Colonic mucosa (tissue), 4 donors: ENCODE measurements at places on chromosomes 7 and 10. TPM values are rescaled to one million over a fixed set of nuclear protein-coding genes. Genes with fewer than 3 reads are reported as not detected.

The ASB15 gene
- total RNA-seq: not detected

GRCh38 chr7:158946771-158947170 is 90.4 kb downstream of the DYNC2I1 start:
- no peak overlapping the region for H3K4me3 ChIP-seq
- DNase-seq: no peak
- H3K36me3 ChIP-seq: peaks cover 6% of the 10 kb centered on the region
- H3K27me3 ChIP-seq: no peaks in the 10 kb centered on the region

- H3K4me3 ChIP-seq: no peak overlapping the region
- H3K36me3 ChIP-seq: no peaks in the 10 kb centered on the region
- no peak for DNase-seq
- H3K27me3 ChIP-seq: no peaks in the 10 kb centered on the region
Observed at GRCh38 chr7:139634087-139634486, 110.6 kb downstream of the CLEC2L start.

GRCh38 chr10:84548869-84549268 is 220.5 kb downstream of the CCSER2 start:
- H3K4me3 ChIP-seq: no peak overlapping the region
- H3K36me3 ChIP-seq: no peaks in the 10 kb centered on the region
- DNase-seq: no peak

DNA sequence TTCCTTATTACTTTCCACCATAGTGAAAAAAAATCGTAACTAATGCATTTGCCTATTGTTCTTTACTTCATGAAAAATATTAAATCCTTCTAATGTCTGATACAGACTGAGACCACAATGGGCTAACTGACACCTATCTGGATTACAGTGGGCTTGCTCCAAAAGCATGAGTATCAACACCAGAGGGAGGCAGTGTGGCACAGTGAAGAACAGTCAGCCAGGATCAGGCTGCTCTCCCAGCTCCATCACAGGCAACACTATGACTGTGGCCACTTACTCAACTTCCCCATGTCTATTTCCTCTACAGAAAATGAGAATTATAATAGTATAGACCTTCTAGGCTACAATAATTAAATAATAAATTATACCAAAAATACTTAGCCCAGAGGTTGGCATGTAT is 97.2 kb downstream of the SLC25A13 start:
- no peak overlapping the region for H3K4me3 ChIP-seq
- H3K36me3 ChIP-seq: no peaks in the 10 kb centered on the region
- no peaks in the 10 kb centered on the region for H3K4me1 ChIP-seq
- no peak for DNase-seq

GRCh38 chr7:93747019-93747418 is 143.5 kb downstream of the TFPI2 start:
- no peaks in the 10 kb centered on the region for H3K4me1 ChIP-seq
- no peak for DNase-seq
- H3K36me3 ChIP-seq: no peaks in the 10 kb centered on the region
- no peaks in the 10 kb centered on the region for H3K27me3 ChIP-seq

DNA sequence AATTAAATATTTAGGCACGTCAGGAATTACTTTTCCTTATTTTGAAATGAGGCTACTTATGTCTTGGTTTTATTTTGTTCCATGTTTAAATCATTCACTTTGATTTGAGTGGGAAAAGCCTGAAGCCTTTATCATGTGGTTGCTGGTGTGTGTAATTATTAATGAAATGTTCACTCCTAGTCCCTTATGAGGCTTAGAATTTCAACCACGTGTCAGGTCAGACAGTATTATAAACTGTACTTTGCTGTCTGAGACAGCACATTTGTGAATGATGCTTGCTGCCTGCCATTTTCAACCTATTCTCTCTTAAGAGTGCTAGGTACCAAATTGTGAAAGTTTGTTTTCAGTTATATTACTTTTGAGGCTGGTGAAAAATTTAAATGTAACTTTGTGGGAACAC is 58.9 kb downstream of the COL17A1 start:
- H3K4me3 ChIP-seq: no peak overlapping the region
- peaks cover 4% of the 10 kb centered on the region for H3K36me3 ChIP-seq
- no peak for DNase-seq
- H3K27me3 ChIP-seq: no peaks in the 10 kb centered on the region
- H3K4me1 ChIP-seq: no peaks in the 10 kb centered on the region

DNA sequence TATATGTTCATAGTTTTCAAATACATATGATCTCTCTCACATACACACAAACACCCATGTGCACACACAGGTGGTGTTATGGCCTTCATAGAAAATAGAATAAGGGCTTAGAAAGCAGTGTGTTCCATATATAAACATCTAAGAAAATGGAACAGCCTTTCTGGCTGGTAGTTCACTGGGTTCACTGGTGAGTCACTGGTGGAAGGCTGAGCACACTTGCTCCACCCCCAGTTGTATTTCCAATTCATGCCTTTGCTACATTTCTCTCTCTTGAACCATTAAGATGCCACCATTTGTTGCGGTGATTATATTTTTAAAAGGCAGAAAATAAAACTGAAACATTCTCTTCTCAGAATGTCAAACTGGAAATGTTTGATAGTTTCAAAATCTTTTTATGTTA is 252.1 kb downstream of the GLI3 start:
- no peak overlapping the region for H3K27ac ChIP-seq
- H3K4me3 ChIP-seq: no peak overlapping the region
- no peak for DNase-seq
- no peaks in the 10 kb centered on the region for H3K27me3 ChIP-seq
- no peaks in the 10 kb centered on the region for H3K4me1 ChIP-seq
- no peaks in the 10 kb centered on the region for H3K36me3 ChIP-seq

The TDRD1 gene
- total RNA-seq: 0.05 TPM

DNA sequence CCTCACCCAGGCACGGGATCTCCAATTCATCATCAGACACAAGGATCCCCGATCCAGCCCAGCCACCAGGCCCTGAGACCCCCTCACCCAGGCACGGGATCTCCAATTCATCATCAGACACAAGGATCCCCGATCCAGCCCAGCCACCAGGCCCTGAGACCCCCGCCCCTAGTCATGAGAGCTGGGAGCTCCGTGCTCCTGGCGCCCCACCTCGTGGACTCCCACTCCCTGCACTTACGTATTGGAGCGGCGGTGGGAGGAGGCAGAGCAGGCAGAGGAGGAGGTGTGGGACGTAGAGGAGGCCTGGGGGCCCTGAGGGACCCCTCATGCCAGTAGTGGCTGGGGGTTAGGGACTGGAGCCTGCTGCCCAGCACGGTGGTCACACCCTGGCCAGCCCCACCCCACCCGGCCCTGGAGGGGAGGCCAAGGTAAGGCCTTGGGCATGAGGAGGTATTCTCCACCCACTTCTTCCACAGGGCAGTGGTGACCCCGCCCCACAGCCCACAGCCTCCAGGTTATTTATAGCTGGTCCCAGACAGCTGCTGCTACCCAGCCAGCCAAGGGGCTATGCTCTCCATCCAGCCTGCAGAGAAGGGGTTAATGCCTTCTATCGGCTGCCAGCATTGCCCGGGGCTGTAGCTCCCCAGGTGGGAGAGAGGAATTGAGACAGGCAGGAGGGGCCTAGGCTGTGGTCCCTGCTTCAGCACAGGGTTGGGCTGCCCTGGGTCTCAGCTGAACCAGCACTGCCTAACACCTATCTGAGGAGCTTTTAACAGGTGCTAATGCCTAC is 17.6 kb upstream of the CRHR2 start:
- no peak for DNase-seq
- H3K36me3 ChIP-seq: no peaks in the 10 kb centered on the region
- no peaks in the 10 kb centered on the region for H3K4me1 ChIP-seq
- no peaks in the 10 kb centered on the region for H3K27me3 ChIP-seq
- no peak overlapping the region for H3K27ac ChIP-seq

DNA sequence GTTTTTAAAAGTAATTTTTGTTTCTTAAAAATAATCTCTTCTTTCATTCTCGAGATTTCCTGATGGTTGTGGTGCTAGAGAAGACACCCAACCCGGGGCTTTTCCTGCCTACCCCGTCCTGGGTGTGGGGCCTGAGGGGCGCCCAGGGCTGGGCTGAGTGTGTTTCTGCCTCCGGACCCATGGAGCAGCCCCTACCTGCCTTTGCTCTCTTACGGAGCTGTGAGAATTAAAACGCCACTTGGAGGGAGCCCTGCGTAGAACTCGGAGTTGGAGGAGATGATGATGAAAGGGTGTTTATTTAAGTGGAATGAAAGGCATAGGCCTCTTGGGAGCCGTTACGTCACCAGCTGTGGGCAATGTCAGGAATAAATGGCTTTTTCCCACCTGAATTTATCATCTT is 261.8 kb upstream of the SHH start:
- no peaks in the 10 kb centered on the region for H3K27me3 ChIP-seq
- DNase-seq: no peak
- H3K36me3 ChIP-seq: no peaks in the 10 kb centered on the region
- no peak overlapping the region for H3K4me3 ChIP-seq

- no peak for DNase-seq
- H3K27me3 ChIP-seq: no peaks in the 10 kb centered on the region
- no peak overlapping the region for H3K4me3 ChIP-seq
- H3K27ac ChIP-seq: no peak overlapping the region
- H3K4me1 ChIP-seq: no peaks in the 10 kb centered on the region
- no peaks in the 10 kb centered on the region for H3K36me3 ChIP-seq
Observed at GRCh38 chr7:28181416-28181815, 821 bp upstream of the JAZF1 start.

DNA sequence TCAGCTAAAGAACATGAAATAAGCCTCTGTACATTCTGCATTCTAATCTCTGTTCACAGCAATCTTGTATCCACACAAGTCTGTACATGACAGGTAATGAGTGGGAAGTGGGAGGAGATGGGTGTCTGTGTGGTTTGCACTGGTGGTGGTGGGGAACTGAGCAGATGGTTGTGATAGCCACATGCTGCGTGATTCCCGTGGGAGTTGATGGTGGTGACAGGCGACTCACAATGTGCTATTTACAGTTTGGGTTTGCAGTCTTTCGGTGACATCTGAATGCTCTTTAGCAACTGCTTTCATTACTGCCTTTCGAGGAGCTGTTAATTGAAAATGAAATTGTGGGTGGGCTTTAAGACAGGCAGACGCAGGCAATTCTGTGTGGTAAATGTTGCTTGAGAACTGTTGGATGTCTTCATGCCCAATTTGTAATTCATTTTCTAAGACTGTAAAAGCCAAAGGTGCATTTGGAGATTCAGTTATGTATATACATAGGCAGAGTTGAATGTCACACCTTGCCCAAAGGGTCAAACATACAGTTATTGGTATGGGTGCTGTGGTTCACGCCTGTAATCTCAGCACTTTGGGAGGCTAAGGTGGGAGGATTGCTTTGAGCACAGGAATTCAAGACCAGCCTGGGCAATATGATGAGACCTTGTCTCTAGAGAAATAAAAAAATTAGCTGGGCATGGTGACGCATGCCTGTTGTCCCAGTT is 308.2 kb downstream of the AUTS2 start:
- no peaks in the 10 kb centered on the region for H3K4me1 ChIP-seq
- H3K4me3 ChIP-seq: no peak overlapping the region
- H3K36me3 ChIP-seq: no peaks in the 10 kb centered on the region
- no peak overlapping the region for H3K27ac ChIP-seq
- no peak for DNase-seq
- H3K27me3 ChIP-seq: no peaks in the 10 kb centered on the region

- no peak overlapping the region for H3K4me3 ChIP-seq
- H3K27me3 ChIP-seq: no peaks in the 10 kb centered on the region
- no peaks in the 10 kb centered on the region for H3K4me1 ChIP-seq
- H3K36me3 ChIP-seq: no peaks in the 10 kb centered on the region
Observed at GRCh38 chr7:22757338-22757994, 30.5 kb downstream of the IL6 start.

DNA sequence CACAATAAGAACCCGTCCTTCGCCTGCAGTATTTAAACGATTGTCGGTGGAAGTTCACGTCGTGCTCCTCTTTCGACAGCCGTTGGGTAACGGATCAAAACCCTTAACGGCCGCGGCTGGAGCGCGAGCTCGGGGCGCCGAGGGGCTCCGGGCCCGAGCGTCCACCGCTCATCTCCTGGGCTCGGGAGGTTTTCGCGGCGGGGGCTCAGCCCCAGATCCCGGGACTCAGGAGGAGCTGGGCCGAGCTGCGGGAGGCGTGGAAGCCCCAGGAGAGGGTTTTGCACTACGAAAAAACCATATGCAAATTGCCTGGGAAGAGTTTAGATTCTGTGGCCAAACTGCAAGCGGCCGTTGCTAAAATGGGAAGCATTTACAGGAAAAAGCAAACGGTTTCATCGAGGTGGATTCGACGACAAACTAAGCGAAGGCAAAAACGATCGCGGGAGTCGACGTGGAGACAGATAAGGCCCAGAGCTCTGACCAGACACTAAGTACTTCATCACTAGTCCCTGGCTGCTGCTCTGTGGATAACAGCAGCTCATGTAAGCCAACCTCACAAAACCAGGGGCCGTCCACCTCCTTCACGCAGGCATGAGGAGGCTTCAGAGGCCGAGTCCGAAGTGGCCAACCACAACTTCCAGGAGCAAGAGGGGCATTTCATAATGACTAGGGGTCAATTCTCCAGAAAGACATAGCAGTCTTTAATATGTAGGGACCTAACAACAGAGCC is 129.7 kb downstream of the MARCHF5 start:
- H3K4me3 ChIP-seq: peak overlapping the region; percentile 35
- DNase-seq: no peak
- no peak overlapping the region for H3K27ac ChIP-seq
- H3K36me3 ChIP-seq: no peaks in the 10 kb centered on the region
- H3K27me3 ChIP-seq: peaks cover 7% of the 10 kb centered on the region

The PDZD8 gene
- 68.5 TPM for total RNA-seq

DNA sequence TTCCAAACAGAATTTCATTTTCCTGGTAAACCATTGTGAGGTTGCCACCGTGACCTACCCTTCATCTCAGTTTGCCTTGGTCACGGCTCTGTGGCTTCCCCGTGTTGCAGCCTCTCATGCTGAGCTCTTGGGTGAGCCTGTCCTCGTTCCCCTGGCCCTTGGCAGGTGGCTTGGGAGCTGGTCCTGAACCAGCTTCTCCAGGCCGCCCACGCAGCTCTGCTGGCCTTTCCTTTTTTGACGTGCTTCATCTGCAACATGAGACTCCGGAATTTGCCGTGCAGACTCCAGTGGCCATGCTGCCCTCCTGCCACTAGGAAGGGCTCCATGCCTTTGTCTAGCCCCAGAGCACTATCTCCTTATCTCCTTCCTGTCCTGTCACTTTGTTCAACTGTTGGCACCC is 93.0 kb upstream of the NPS start:
- H3K27ac ChIP-seq: no peak overlapping the region
- no peaks in the 10 kb centered on the region for H3K4me1 ChIP-seq
- no peaks in the 10 kb centered on the region for H3K36me3 ChIP-seq
- no peak for DNase-seq
- H3K27me3 ChIP-seq: no peaks in the 10 kb centered on the region

- peak; percentile 83 for DNase-seq
- no peak overlapping the region for H3K27ac ChIP-seq
- no peaks in the 10 kb centered on the region for H3K36me3 ChIP-seq
- no peaks in the 10 kb centered on the region for H3K4me1 ChIP-seq
- H3K27me3 ChIP-seq: no peaks in the 10 kb centered on the region
Observed at GRCh38 chr10:123583639-123584418, 82.3 kb upstream of the GPR26 start.

The GHRHR gene
- total RNA-seq: not detected

The CCDC3 gene
- total RNA-seq: 1.4 TPM

- H3K36me3 ChIP-seq: no peaks in the 10 kb centered on the region
- no peak overlapping the region for H3K4me3 ChIP-seq
- H3K27ac ChIP-seq: no peak overlapping the region
- no peak for DNase-seq
Observed at GRCh38 chr10:77289790-77290189, 347.8 kb downstream of the KCNMA1 start.

- H3K36me3 ChIP-seq: no peaks in the 10 kb centered on the region
- H3K4me1 ChIP-seq: peaks cover 5% of the 10 kb centered on the region
- H3K4me3 ChIP-seq: no peak overlapping the region
- no peak for DNase-seq
- H3K27ac ChIP-seq: peak overlapping the region; percentile 43
Observed at GRCh38 chr10:91198781-91199180, 21.7 kb upstream of the PCGF5 start.
